Left forelimb (tissue), 1 donor: ENCODE measurements at places on chromosomes 5 and 9.

DNA sequence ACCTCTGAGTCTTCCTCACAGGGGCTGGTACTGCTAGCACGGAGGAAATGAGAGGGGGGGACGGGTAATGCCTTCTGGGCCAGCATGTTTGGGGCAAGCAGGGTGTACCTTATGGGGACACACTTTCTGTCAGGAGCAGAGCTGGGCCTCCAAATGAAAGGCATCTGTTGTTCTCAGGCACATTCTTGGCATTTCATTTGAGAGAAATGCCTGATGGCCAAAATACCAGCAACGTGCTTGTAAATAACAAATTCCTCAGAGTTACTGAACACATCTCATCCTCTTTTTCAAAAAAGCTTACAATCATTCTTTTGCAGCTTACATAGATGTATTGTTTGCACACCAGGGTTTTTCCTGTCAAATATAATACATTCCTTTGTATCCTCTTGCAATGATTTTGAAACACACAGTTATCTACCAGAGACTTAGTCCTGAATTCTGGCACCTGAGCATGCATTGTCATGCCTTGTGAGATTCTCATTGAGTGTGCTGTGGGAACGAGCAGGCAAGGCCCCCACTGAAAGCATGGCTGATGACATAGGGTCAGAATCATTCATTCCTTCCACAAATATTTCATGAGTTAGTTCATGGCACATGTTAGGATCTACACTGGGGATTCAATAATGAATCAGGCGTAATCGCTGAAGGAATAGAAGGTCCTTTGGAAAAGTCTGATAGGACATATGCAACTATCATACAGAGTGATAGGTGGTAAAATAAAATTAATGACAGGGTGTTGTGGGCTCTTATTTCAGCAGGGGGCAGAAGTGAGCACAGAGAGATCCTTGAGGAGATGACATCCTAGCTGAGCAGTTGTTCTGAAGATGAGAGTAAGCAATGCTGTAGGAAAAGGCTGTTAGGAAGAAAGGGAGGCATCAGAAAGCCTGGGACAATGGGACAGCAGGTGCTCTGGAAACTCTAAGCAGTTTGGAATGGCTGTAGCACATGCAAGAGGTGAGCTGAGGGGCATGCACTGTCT, 260.9 kb upstream of the TUT7 start:
- no peak for DNase-seq

GRCh38 chr5:77791926-77792325, 15.8 kb upstream of the TBCA start:
- no peak for DNase-seq

DNA sequence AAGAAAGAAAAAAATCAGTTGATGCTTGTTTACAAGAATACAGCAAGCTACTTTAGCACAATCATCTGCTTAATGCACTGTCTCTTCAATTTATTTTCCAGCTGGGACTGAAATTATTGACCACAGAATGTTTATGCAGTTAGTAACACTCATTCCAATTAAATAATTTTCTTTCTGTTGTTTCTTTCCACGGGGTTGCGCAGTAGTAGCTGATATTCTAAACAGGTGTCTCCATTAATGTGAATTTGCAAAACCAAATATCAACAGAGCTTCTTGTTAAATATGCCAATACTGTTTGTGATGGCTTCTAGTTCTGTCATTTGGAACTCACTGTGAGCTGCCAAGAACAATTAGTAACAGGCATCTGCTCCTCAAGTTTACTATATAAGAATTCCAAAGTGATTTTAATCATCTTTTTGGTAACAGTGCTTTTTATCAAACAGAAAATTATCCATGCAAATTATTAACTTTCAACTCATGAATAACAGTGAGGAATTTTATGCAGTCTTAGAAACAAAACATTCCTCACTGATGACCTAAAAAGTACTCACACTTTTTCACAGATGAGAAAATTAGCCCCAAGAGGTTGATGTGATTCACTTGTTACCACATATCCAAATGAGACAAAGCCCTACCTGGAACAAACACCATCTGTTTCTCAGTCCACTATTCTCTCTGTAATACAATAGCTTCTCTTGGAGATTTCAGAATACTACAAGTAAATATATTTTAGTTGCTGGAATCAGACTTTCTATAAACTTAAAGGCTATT, 567.6 kb upstream of the RGMB start:
- DNase-seq = no peak

DNA sequence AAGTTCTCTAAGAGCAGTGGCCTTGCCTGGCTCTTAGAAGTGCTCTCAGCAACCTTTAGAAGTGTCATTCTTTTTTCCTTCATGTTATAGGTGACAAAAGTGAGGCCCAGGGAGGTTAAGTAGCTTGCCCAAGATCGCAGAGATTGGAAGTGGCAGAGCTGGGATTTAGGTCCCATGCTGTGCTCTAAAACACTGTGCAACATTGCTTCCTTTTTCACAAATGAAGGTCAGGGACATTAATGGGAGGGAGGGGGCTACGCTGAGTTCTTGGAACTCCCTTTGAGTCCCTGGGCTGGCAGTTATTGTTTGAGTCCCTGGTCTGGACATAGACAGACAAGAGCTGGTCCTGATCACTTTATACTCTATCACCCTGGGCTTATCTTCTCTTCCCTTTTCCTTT, 45.3 kb downstream of the PAM start:
- no peak for DNase-seq

DNA sequence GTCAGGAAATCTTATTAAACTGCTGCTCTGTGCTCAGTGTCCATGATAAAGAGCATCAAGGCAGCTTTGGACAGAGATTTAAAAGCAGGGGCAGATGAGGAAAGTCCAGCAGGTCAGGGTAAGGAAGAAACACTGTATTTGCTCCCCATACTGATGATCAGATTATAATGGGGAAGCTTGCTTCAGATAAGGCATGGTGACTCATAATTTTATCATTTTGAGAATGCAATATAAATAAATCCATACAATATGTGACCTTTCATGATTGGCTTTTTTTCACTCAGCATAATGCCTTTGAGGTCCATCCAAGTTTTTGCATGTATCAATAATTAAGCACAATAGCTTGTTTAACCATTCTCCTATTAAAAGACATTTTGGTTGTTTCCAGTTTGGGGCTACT, 48.1 kb upstream of the LHFPL2 start:
- DNase-seq = no peak

- no peak for DNase-seq
Observed at GRCh38 chr5:142929587-142929986, 159.4 kb downstream of the ARHGAP26 start.

- DNase-seq = no peak
Observed at GRCh38 chr9:116450378-116451139, 236.5 kb upstream of the TRIM32 start.

DNA sequence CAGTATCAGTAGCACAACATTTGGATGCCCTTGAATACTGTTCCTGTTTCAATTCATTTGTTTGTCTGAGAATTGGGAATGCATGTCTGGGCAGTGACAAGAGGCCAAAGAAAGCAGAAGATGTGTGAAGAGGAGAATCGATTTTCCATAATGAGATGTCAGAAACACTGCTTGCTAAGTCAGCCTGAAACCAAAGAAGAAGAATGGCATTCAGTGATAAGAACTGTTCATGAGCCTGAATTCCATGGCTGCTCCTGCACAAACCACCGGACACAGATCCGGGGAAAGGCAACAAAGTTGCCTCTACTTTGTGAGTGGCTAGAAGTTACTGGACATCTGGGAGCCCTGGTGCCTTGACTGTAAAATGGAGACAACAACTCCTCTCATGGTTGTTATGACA, 207.2 kb upstream of the RASEF start:
- DNase-seq = no peak

GRCh38 chr5:179805070-179805528, 1.6 kb downstream of the MGAT4B start:
- no peak for DNase-seq
